ENCODE measurements at places on chromosomes 16 and 17.

DNA sequence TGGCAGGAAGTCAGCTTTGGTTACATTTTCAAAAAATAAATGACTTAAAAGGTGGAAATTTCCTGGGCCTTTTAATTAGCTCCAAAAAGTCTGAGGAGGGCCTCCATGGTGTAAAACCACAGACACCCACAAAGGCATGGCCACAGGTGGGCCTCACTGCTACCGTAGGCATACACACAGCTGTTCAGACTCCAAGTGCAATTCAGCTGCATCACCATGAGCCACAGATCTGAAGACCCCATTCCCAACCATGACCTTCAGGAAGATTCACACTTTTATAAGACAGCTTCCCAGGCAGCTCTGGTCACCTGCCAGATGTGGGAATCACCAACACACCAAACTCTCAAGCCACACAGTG, 20.6 kb downstream of the CSNK2A2 start:
- no peak for DNase-seq

- DNase-seq, result no peak
These were observed 17.2 kb upstream of the WSB1 start for GRCh38 chr17:27276653-27277156.

GRCh38 chr16:62712566-62712965, 676.3 kb upstream of the CDH8 start:
- peak; percentile 44 for DNase-seq

- DNase-seq, result no peak
These were observed 42.0 kb downstream of the ADCY7 start for GRCh38 chr16:50308237-50308965.

- DNase-seq, result no peak
These were observed 14.0 kb upstream of the OR1E2 start for GRCh38 chr17:3447625-3448024.

- no peak for DNase-seq
These were observed 815 bp downstream of the KRT35 start for GRCh38 chr17:41480136-41480535.

GRCh38 chr17:51507444-51507843, 247.1 kb downstream of the UTP18 start:
- no peak for DNase-seq

GRCh38 chr17:69820876-69821473, 254.1 kb upstream of the KCNJ16 start:
- DNase-seq, result no peak

DNA sequence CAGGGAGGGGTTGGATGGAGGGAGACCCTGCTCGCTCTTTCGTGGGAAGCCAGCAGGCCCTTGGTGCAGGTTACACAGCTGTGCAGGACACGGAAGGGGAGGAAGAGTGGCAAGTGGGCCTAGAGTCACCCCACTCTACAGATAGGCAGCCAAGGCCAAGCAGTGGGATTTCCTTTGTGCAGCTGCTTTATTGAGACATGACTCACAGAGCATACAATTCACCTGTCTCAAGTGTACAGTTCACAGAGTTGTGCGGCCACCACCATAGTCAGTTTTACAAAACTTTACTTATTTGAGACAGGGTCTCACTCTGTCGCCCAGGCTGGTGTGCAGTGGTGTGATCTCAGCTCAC, 91.2 kb upstream of the CIBAR2 start:
- no peak for DNase-seq

- no peak for DNase-seq
These were observed 14.7 kb downstream of the HOXB4 start for GRCh38 chr17:48563385-48563838.

DNA sequence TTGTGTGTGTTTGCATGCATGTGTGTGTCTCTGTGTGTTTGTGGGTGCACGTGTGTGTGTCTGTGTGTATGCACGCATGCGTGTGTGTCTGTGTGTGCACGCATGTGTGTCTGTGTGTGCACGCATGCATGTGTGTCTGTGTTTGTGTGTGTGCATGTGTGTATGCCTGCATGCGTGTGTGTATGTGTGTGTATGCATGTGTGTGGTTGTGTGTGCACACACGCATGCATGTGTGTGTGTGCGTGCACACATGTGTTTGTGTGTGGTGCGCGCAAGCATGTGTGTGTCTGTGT, 239.9 kb upstream of the TNRC6C start:
- DNase-seq, result no peak

GRCh38 chr17:75090871-75091854, 3.4 kb downstream of the SLC16A5 start:
- no peak for DNase-seq

DNA sequence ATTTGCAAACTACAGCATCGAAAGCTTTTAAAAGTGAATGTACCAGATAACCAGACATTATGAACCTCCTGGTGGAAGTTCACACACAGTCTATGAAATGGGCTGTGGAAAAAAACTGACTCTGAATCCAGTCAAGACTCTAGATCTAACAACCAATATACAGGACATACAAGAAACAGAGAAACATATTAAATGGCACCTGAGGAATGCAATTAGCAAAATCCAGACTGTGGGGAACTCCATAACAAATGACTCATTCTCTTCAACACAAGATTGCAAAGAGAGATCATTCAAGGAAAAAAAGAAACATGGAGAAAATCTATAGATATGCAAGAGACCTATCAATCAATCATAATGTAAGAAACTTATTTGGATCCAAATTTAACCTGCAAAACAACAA, 119.0 kb downstream of the MYO1D start:
- no peak for DNase-seq

DNA sequence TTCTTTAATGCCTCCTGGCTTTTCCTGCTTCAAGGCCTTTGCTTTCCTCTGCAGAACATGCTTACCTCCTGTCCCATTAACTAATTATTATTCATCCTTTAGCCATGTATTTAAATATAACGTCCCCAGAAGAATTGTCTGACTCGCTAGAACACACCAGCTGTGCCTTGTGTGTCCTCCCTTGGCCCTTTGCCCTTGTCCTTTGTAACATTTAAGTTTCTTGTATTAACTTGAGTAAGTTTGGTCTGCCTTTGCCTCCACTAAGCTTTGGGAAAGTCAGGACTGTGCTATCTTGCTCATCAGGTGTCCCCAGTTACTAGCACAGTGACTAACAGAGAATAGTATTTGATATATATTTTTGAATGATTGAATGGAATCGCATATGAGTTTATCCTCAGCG, 29.6 kb upstream of the ABCA9 start:
- no peak for DNase-seq

- no peak for DNase-seq
These were observed 17.3 kb upstream of the WFDC1 start for GRCh38 chr16:84277244-84277823.

DNA sequence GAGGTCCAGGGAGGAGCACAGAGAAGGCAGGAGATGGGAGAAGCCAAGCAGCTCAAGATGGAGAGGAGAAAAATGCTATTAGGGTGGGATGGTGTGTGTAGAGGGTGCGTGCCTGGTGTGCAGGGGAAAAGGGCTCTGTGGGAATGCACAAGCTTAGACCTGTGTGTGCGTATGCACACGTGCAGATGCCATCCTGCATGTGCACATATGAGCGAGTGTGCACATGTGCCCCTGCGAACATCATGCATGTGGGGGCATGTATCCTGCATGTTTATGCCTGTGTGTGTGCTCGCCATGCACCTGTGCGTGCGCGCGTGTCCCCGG, 438 bp upstream of the KCNJ12 start:
- DNase-seq, result no peak

GRCh38 chr16:79805621-79806020, 205.1 kb upstream of the MAF start:
- no peak for DNase-seq

DNA sequence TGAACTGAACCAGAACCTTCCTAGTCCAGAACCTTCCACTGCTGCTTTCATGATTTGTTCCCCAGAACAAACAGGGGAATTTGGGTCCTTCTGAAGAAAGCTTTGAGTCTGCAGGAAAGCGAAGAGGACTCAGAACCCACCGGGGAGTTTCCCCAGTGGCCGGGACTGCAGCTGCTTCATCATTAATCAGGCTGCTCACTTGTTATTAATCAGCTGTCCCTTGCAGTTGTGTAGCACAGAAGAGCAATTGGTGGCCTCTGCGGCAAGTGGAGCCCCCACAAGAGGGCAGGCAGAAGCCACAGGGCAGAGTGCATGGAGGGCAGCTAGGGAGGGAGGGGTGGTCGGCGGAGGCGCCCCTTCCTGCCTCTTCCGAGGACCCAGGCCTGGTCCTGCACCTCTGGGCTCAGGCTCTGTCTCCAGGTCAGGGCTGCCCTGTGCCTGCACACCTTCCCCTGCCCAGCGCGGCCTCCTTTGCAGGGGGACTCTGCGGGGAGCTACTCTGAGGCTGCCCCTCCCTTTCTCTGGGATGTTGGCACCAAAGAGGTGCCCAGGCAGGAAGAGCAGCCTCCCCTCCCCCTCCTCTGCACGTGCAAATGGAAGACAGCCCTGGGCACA, 6.9 kb downstream of the CCL17 start:
- no peak for DNase-seq

GRCh38 chr17:76997981-76998531, 129.9 kb downstream of the MGAT5B start:
- DNase-seq, result no peak

DNA sequence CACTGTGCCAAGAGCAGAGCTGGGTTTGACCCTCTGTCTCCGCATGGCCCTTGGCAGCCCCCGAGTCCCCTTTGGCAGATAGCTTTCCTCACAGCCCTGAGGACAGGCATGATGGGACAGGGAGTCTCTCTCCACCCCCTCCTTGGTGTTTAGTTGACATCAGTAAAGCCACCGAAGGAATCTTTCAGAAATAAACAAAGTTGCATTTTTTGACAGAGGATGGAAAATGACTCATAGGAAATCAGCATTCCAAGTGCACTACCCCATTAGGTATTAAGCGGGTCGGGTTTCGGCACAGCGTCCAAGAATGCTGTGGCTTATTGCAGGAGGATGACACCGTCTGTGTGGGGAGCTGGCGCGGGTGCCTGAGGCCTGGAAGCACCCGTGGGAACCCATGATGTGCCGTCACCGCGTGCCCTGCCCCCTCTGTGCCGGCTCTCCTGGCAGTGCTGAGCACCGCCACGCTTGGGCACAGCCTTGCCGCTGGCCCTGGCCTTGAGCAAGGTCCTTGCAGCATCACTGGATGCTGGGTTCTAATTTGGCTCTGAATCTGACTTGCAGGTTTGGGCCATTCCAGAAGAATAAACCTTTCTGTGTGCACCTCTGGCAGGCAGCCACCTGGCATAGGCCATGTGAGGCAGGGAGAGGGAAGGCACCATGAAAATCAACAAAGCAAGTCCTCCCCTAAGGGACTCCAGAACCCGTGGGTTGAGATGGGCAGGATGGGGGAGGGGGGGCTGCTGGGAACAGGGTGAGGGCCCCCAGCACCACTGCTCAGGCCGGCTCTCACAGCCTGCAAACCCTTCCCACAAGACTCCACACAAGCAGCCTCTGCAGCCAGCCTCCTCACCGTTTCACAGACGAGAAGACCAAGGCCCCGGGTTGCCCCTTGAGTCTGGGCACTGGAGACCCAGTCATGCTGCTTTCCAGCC, 50.5 kb upstream of the ZNF469 start:
- DNase-seq, result peak; percentile 99

GRCh38 chr16:59192551-59193199, 458.6 kb upstream of the GOT2 start:
- peak; percentile 4 for DNase-seq

- no peak for DNase-seq
These were observed 11.7 kb downstream of the CMTM3 start for GRCh38 chr16:66616169-66616568.

DNA sequence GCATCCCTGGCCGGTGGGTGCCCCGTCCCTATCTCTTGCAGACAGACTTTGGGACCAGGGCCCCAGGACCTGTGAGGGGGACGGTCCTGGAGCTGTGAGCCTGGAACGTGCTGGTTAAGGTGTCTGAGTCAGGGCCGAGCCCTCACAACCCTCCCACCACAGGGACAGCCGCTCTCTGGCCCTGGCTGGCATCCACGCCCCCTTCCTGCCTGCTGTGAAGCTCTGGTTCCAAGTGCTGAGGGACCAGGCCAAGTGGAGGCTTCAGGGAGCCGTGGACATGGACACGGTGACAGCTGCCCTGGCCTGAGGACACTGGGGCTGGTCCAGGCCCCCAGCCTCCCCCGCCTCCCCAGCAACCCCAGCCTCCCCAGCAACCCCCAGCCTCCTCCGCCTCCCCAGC, 6.6 kb downstream of the TSR3 start:
- no peak for DNase-seq

GRCh38 chr16:82088483-82088882, 53.4 kb downstream of the HSD17B2 start:
- DNase-seq, result no peak

GRCh38 chr17:74177018-74177450, 26.4 kb upstream of the RPL38 start:
- no peak for DNase-seq

DNA sequence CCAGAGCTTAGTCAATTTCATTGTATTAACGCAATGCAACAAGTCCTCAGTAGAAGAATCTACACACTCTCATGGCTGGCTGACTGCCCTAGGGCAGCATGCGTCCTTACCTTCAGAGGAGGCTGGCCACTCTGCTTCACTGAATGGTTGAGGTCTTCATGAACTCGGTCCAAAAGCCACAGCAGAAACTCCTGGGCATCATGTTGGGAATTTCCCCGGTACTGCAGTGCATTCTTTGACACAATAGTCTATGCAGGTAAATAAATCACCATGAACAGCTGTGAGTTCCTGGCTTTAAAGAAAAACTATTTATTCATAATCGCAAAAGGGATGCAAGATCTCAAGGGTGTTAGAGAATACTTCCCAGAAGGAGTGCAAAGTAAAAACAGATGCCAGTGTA, 41.3 kb downstream of the USP31 start:
- no peak for DNase-seq

DNA sequence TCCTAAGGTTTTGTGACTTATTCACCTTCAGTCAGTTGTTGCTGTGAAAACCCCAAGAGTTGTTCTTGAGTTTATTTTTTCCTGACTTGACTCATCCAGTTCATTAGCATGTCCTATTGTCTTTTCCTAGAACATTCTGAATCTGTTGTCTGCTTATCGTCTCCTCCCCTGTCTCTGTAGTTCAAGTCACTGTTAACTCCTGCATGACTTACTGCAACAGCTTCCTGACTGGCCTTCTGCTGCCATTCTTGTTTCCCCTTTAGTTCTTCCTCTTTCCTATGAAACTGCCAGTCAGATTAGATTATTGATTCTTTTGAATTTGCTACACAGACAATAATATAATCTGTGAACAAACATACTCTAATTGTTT, 161.5 kb downstream of the FTO start:
- no peak for DNase-seq

DNA sequence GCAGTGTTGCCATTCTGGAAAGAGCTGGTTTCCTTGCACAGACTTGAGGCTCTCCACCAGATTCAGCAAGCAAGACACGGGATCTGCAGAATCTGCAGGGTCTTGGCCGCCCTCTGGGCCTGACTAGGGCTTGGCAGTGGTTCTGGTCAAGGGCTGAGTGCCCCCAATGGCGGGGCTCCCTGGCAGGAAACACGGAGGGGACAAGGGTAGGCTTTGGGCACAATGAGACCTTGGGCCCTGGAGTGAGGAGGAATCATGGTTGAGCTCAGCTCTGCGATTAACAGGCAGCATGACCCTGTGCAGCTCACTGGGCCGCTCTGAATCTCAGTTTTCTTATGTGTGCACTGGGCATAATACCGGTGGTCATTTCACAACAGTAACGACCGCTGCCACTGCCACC, 249.9 kb downstream of the GSG1L start:
- DNase-seq, result no peak

GRCh38 chr17:9208381-9209105, 187.2 kb downstream of the NTN1 start:
- no peak for DNase-seq

All from fibroblast of skin of left quadriceps (primary cell).